Stimulated activated CD8-positive, alpha-beta memory T cell treated with anti-CD3 and anti-CD28 coated beads, Interleukin-4, amount 100 ng/mL, for 1 hour (primary cell): ENCODE measurements at places on chromosomes 5 and 9.

- no peak for DNase-seq
These were observed 201.9 kb downstream of the ZNF608 start for GRCh38 chr5:124544366-124545055.

DNA sequence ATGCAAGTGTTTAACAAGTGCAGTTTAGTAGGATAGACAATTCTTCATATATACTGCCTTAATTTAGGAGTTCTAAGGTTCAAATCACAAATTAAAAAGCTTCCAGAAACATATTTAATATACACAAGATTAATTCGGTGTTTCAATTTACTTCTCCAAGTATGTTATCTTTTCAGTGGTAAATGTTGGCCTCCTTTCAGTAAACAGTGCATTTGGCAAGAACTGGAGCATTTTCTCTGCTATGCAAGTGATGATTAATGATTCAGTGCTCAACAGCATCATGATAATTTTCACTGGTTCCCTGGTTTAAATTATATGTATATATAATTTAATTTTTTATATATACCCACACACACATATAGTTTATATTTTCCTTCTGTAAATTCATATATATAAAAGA, 541.7 kb downstream of the EFNA5 start:
- no peak for DNase-seq

GRCh38 chr9:117678871-117679270, 25.3 kb upstream of the TLR4 start:
- no peak for DNase-seq

DNA sequence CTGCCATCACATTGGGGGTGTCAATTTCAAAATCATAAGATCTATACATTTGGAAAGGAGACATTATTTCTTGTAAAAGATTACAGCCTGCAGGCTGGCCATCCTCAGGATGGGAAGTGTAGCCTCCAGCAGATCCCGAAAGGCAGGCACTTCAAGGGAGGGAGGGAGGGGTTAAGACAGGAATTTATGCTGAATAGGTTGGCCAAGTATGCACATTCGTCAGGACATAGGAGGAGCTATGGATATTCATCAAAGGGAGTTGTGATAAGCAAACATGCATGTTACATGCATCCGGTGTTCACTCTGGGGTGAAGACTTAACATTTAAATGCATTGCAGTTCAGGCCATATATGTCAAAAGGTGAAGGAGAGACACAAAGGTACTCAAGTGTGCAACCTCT, 119.4 kb downstream of the CEP120 start:
- no peak for DNase-seq

- no peak for DNase-seq
These were observed 32.8 kb downstream of the PCDH1 start for GRCh38 chr5:141845371-141845851.

DNA sequence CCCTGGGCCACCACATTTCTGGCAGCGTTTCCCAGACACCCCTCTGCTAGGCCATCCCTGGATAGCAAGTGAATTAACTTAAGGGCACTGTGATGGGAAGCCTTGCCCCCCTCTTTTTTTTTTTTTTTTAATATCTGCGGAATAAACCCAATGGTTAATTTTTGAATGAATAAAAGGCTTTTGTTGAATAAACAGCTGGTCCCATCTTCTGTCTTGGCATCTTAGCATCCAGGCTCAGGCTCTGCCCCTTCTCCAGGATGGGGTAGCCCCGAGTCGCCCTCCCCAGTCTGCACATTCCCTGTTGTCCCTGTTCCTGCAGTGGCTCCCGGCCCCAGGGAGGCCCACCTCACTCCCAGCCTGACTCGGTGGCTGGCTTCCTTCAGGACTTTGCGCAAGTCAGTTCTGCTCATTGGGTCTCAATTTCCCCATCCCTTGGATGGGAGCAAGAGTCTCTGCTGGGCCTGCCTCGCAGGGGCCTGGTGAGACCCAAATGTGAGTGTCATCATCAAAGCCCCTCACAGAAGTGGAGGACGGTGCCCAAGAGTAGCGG, 29.0 kb upstream of the HMCN2 start:
- no peak for DNase-seq

GRCh38 chr5:176420972-176421544, 4.7 kb upstream of the CLTB start:
- no peak for DNase-seq

- DNase-seq, result no peak
These were observed at the start of gene CARD6 for GRCh38 chr5:40841068-40841805. TSS of gene CARD6 (plus strand) at chr5:40841367. CDS start at chr5:40841383, 16 bp downstream.
